ENCODE measurements at places on chromosomes 4 and X.

DNA sequence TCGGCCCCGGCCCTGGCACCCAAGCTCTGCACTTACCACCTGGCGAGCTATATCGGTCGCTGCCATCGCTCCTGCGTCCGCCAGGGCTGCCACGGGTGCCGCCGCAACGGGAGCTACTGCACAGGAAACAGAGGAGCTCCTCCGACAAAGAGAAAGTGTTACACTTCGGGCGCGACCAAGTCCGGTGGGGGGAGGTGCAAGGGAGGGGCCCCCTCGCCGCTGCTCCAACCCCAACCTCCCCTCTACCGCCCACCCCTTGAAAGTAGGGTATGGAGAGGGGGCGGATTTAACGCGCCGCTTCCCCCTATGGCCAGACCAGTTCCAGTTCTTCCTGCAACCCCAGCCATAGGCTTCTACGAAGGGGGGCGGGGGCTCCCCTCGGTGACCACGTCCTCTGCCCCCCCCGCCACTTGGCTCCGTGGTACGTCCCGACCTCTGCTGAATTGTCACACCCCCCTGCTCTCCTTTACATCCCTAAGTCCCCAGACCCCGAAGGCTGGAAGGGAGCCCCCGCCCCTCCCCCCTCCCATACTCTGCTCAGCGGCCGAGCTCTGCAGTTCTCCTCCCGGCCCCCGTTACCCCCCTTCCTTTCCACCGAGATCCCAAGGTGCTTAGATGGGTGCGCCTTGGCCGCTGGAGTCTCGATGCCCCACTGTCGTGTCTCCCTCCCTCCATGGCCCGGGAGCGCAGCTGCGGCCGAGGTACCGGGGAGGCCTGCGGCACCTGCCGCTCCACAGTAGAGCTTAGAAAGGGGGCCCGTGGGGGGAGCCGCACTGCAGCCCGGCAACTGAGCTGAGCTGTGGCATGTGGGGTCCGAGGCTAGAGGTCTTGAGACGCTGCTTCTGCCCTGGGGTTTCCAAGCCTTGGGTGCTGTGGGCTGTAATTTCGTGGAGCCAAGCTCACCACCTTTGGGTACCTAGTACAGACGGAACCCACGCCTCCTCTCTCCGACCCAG, at the start of gene SEPTIN6:
Gene SEPTIN6, minus strand, starts transcription at position 129 of the 956 bp plus-strand sequence. Its CDS starts 63 bp downstream, at position 66.
- DNase-seq, result peak; percentile 99

DNA sequence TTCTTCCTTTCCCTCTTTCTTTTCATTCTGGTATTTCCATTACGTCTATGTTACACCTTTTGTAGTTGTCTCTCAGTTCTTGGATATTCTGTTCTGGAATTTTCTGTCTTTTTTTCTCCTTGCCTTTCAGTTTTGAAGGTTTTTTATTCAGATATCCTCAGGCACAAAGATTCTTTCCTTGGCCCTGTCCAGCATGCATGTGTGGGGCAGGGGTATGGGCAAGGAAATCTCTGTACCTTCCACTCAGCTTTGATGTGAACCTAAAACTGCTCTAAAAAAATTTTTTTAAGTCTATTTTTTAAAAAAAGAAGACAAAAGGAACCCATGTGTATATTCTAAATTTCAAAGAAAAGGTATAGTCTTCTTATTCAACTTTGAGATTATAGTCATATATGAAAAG, 180.5 kb downstream of the SOWAHB start:
- DNase-seq, result no peak

GRCh38 chr4:184439386-184439785, 35.0 kb downstream of the IRF2 start:
- no peak for DNase-seq

DNA sequence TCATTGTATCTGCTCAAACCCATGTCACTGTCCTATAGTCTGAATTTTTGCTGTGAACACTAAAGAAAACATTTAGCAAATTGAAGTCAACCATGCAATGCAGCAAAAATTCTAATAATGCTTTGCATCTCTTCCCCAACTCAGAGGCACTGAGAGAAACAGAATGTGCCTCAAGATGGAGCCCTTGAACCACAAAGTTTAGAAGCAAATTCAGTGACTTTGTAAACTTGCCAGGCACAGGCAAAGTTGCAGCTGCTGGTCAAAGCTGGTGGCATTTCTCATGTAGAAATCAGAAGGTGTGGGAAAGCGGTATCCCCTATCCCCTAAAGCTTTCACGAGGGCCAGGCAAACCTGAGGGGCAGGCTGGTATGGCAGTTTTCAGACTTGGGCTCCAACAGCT, 121.7 kb upstream of the DIPK2B start:
- peak; percentile 44 for DNase-seq

DNA sequence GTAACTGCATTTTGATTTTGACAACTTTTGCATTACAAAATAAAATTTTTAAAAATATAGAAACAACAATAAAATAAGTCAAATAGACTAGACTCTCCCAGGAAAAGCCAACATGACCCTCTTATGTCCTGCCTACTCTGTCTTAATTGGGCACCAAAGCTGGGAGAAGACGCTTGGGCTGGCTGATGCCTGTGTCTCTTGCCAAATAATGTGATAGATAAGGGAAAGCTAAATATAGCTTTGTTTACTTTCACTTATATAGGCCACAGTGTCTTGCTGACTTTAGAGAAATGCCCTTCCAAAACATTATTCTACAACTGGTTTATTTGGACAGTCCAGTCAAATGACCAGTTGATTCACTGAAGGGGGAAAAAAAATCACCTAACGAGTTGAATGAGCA, 54.2 kb downstream of the FMR1NB start:
- DNase-seq, result no peak

DNA sequence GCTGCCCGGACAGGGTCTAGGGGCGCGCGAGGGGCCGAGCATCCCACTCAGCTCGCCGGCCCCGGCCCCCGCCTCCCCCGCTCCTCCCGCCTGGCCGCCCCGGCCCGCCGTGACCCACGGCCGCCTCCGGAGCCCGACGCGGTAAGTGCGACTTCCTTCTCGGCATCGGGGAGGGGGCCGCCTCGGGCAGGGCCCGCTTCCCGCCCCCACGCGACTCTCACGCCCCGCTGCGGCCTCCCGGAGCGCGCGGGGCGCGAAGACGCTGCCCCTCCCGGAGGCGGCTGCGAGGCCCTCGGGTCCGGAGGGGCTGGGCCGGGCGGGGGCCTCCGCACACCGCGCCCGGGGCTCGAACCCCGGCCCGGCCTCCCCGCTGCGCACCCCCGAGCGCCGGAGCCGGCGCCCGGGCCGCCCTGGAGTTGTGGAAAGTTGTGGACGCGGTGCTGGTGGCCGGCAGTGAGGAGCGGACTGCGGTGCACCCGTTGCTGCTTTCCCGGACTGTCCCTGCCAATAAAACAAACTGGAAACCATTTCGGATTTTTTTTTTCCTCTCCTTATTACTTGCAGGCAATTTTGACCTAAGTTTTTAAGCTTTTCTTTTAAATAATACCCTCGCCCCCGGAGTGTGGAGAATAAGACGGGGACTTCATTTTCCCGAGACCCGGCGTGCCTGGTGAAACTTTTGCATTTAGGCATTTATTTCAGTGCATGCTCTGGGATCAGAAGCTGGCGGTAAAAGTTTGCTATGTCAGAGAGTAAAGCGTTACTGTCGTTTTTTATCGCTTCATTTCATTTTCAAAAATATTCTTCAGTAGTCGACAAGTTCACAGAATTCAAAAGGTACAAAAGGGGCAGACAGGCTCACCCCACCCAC, 13.0 kb upstream of the TMEM156 start:
- peak; percentile 51 for DNase-seq

- DNase-seq, result no peak
Observed at GRCh38 chr4:7052313-7052712, 9.1 kb downstream of the TADA2B start.

DNA sequence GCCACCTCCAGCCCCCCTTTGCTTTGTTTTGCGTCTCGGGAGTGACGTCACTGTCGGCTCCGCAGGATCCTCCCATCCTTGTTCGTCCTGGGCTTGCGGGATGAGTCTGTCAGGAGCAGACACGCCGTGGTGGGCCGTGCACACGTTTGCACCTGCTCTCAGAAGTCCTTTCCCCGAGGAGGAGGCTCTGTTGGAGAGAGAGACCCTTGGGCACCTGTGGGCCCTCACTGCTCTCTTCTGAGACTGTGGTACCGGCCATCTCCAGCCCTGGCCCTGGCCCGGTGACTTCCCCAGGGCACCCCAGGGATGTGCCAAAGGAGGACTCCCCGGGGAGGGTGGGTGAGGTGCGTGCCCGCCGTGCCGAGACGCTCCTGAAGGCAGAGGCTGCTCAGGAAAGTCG, 76.1 kb upstream of the PPP2R3B start:
- no peak for DNase-seq

GRCh38 chrX:151793886-151794285, 59.3 kb downstream of the CNGA2 start:
- no peak for DNase-seq

- no peak for DNase-seq
Observed at GRCh38 chr4:23401572-23401971, 488.3 kb downstream of the PPARGC1A start.

GRCh38 chrX:8663325-8663724, 68.6 kb downstream of the ANOS1 start:
- no peak for DNase-seq

GRCh38 chrX:15142084-15142715, 127.7 kb downstream of the ASB9 start:
- no peak for DNase-seq
